ENCODE measurements at places on chromosomes 3 and 15.

DNA sequence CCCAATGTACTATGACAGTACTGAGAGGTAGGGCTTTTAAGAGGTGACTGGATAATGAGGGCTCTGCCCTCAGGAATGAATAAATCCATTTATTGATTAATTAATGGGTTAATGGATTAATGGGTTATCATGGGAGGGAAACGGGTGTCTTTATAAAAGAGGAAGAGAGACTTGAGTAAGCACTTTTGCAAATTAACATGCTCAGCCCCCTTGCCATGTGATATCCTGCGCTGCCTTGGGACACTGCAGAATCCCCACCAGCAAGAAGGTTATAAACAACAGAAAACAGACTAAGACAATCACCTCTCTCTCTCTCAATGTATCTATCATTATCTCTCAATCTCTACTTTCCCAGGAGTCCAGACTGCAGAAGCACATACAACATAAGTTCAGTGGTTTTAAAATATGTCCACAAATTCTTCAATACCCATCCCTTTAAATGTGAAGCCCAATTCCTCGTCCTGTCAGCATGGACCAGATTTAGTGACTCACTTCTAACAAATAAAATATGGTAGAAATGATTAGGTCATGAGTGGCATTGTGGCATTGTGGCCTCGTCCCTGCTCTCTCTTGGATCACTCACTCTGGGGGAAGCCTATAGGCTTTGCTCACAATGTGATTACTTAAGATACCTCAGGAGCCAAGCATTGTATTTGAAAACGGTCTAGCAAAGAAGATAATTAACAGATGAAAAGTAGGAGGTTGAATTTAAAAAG, 40.0 kb upstream of the IL12A start:
- H3K36me3 ChIP-seq, result no peaks in the 10 kb centered on the region
- H3K4me1 ChIP-seq, result no peaks in the 10 kb centered on the region
- no peak overlapping the region for H3K27ac ChIP-seq
- no peak overlapping the region for H3K4me3 ChIP-seq
- no peaks in the 10 kb centered on the region for H3K27me3 ChIP-seq
- DNase-seq, result no peak

DNA sequence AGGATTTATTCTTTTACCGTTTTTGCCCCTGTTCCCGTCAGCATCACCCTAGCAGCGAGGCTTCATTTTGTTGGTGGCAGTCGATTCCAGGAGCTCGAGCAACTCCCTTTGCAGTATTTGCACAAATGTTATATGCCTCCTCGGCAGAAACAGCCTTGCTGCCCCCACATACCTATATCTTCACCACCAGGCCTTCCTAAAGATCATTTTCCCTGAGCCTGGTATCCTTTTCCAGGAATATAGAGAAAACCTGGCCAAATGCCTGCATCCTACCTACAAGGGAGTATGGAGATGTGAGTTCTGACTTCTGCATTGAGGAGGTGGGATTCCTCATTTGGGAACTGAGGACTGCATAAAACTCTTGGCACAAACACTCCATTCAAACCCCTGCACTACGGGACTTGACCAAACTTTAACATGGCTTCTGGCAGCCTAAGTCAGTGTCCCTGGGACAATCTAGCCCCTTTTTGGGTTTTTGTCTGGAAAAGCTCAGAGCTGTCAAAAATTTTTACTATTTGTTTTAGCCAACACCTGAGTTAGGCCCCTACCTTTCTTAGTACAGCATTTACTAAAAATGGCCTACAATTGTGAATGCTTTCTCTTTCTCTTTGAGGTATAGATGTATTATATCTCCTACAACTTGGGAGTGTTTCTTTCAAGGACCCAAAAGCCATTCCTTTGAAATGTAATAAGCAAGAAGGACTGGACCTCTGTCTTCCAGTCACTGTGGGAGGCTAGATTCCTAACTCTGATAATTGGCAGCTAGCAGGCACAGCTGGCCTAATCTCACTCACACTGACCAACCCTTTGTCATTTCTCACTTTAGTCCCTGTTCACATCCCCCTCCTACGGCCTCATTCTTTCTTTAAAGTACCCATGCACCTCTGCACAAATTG, 12.1 kb upstream of the UBE2Q2 start:
- H3K27ac ChIP-seq, result no peak overlapping the region
- no peaks in the 10 kb centered on the region for H3K36me3 ChIP-seq
- no peak for DNase-seq
- no peaks in the 10 kb centered on the region for H3K4me1 ChIP-seq
- no peak overlapping the region for H3K4me3 ChIP-seq
- H3K27me3 ChIP-seq, result no peaks in the 10 kb centered on the region

DNA sequence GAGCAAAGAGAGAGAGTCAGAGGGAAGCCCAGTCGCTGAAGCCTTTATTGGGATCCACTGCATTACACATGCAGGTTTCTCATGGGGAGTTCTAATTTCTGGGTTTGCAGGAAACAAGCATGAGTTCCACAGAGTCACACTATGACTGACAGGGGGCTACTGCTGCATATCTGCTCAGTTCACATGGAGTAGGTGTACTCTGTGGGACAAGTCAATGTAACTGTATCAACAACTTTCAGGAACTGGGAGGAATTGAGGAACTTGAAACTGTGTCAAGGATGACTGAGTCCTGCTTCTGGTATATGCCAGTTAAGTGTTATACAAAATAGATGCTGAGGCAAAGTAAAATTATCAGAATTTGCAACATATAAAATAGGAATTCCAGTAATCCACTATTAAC, 110.8 kb downstream of the NPAP1 start:
- H3K4me1 ChIP-seq, result no peaks in the 10 kb centered on the region
- H3K36me3 ChIP-seq, result no peaks in the 10 kb centered on the region
- no peak for DNase-seq
- H3K27ac ChIP-seq, result no peak overlapping the region

GRCh38 chr15:27353856-27354255, 382.9 kb downstream of the GABRG3 start:
- DNase-seq, result no peak
- no peaks in the 10 kb centered on the region for H3K36me3 ChIP-seq

- no peak overlapping the region for H3K4me3 ChIP-seq
- H3K27me3 ChIP-seq, result peaks cover 35% of the 10 kb centered on the region
- peaks cover 67% of the 10 kb centered on the region for H3K4me1 ChIP-seq
- H3K36me3 ChIP-seq, result no peaks in the 10 kb centered on the region
Observed at GRCh38 chr15:40927873-40928806, 1.0 kb upstream of the DLL4 start.

Data from body of pancreas (tissue), 4 donors.